ENCODE measurements at places on chromosomes 16 and 17.

DNA sequence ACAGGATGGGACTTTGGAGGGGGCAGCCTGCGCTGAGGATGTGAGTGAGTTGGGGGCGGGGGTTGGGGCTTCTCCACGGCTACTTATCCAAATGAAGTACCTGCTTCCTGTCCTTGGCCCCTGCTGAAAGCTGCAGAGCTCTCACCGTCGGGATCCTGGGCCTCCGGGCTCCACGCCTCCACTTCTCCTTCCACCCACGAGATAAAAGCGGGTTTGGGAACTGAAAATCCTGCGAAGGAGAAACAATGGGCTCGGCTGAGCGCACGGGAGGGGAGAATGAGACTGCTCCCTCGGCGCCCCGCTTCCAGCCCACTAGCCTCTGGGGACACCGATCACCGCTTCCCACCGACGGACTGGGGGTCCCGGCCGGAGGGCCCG is 486 bp downstream of the ZNF785 start:
- DNase-seq, result no peak

DNA sequence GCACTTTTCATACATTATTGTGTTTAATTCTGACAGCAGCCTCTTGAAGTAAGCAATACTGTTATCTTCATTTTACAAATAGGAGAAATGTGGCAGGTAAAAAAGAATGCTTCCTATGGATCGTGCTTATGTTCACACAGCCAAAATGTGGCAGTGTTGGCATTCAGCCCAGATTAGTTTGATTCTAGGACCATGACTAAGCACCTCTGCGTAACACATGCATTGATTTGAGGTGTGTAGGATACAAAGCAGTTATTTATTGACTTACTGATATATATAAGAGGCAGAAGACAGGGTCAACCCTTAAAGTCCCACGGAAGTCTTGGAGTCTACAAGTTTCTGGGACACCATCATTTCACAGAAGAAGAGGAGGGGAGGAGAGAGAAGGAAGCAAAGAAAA is 1144.4 kb upstream of the GOT2 start:
- peak; percentile 46 for DNase-seq

GRCh38 chr17:51540151-51540550 is 279.8 kb downstream of the UTP18 start:
- no peak for DNase-seq

GRCh38 chr17:72575542-72576233 is 454.9 kb downstream of the SOX9 start:
- DNase-seq, result no peak

DNA sequence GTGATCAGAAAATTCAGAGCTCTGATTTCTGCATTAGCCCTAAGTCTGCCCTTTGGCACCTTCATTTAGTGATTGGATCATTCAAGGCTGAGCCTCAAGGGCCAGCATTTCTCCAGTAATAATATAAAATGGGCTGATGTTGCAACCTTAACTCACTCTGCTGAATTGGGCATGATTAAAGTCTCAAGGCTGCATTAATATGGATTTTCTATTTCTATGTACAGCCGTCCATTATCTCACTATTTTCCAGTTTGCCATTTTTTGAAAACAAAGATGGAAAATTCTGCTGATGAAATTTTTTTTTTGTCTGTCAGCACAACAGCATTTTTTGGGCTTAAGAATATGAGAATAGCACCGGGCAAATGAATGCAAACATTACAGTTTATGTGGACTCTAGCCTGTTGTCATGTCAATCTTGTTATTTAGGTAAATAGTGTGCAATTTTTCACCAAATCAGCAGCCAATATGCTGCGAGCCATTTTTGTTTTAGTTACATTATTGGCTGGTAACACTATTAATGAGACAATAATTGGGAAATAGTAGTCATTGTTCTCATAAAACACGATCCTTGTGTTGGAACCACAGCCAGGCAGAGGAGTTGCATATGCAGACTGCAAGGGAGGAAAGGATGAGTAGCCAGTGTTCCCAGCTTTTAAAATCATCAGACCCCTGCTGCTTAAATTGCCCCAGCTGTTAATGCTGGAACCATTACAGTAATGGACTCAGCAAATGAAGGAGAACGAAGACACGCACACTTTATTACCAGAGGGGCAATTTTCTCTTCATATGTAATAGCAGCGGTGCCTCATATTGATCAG is 10.5 kb downstream of the FTO start:
- no peak for DNase-seq

GRCh38 chr17:40095944-40096791 is 4.2 kb downstream of the NR1D1 start:
- DNase-seq, result no peak

- DNase-seq, result peak; percentile 17
These were observed 66.1 kb downstream of the PLD6 start for GRCh38 chr17:17139972-17140589.

- DNase-seq, result no peak
These were observed 88.5 kb downstream of the MRC2 start for GRCh38 chr17:62715882-62716390.
